ENCODE measurements at places on chromosomes 7 and 10.
A peak's percentile ranks its signal among the peaks of the same experiment; 100 is the strongest.

- no peaks in the 10 kb centered on the region for H3K27me3 ChIP-seq
- no peak for DNase-seq
- H3K4me1 ChIP-seq, result no peaks in the 10 kb centered on the region
- no peak overlapping the region for H3K27ac ChIP-seq
- no peak overlapping the region for H3K4me3 ChIP-seq
Measured at GRCh38 chr10:38045129-38045528, 34.7 kb downstream of the ZNF33A start.

DNA sequence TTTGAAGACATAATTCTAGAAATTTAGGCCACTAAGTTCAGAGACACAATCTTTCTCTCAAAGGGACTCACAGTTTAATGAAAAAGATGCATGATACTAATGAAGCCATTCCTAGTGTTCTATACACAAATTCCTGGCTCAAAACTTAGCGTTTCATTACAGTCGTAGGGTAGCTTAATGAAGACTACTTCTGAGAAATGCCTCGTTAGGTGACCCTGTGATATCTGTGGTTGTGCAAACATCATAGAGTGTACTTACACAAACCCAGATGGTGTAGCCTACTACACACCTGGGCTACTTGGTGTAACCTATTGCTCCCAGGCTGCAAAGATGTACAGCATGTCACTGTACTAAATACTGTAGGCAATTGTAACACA, 488 bp upstream of the CHCHD3 start:
- no peak for DNase-seq
- H3K36me3 ChIP-seq, result no peaks in the 10 kb centered on the region
- peak overlapping the region; percentile 85 for H3K27ac ChIP-seq
- H3K4me3 ChIP-seq, result peak overlapping the region; percentile 94
- H3K4me1 ChIP-seq, result peaks cover 20% of the 10 kb centered on the region

DNA sequence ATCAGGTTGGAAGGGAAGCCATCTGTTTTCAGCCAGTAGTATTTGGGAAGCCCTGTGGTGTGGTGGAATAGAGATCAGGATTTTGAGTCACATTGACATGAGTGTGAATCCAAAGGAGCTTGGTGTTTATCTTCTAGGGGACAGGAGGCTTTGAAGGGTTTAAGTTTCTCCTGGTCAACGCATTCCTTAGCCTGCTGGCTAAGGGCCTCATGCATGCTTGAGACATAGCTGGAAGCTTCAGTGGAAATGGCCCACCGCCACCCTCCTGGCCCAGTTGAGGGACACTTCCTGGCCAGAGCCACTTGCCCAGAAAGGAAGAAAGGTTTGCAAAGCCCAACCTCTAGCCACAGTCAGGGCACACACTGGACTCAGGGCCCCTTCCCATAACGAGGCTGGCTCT, 70.9 kb downstream of the CDK1 start:
- no peaks in the 10 kb centered on the region for H3K36me3 ChIP-seq
- no peak for DNase-seq
- no peak overlapping the region for H3K27ac ChIP-seq
- H3K27me3 ChIP-seq, result no peaks in the 10 kb centered on the region
- no peaks in the 10 kb centered on the region for H3K4me1 ChIP-seq
- H3K4me3 ChIP-seq, result no peak overlapping the region

GRCh38 chr7:113094517-113095249, 8.1 kb upstream of the GPR85 start:
- H3K27ac ChIP-seq, result no peak overlapping the region
- no peaks in the 10 kb centered on the region for H3K4me1 ChIP-seq
- DNase-seq, result no peak

GRCh38 chr7:44077061-44077460, 5.3 kb downstream of the POLM start:
- no peak for DNase-seq
- peaks cover 63% of the 10 kb centered on the region for H3K36me3 ChIP-seq
- H3K27me3 ChIP-seq, result no peaks in the 10 kb centered on the region
- H3K4me3 ChIP-seq, result no peak overlapping the region

Data from tibial artery (tissue), 4 donors.